Activated CD4-positive, alpha-beta T cell treated with anti-CD3 and anti-CD28 coated beads for 36 hours (primary cell): ENCODE measurements at places on chromosomes 5 and 9. TPM values are rescaled to one million over a fixed set of nuclear protein-coding genes. Genes with fewer than 3 reads are reported as not detected.

CYLC2 gene
- not detected for total RNA-seq

SPACA9 gene
- total RNA-seq: 2.7 TPM

TMEM171 gene
- not detected for total RNA-seq

PIP5K1B gene
- total RNA-seq: 1.6 TPM

MEGF10 gene
- not detected for total RNA-seq

DAB2IP gene
- 0.28 TPM for total RNA-seq

CSF1R gene
- total RNA-seq: 0.76 TPM

DNA sequence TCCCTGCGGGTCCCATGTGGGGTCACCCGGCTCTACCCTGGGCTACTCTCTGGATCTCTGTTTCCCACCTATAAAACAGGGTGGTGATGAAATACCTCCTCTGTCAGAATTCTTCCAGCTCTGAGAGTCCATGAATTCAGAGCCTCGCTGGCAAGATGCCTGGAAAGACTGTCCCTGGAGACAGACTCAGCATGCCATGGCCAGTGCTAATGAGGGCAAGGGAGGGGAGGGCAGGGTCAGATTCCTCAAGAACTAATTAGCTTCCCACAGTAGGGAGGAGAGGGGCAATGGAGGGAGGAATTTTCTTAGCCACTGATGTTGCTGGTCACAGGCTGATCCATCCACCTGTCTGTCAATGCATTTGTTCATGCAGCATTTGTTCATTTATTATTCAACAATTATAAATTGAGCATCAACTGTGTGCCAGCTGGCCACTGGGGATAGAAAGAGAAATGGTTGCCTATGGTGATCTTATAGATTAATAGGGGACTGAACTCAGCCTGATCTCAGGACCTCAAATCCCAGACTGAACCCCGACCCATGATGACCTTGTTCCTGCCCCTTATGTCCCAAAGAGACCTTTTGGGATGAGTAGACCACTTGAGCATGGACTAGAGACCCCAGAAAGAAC, 4.7 kb downstream of the SYNPO start:
- no peaks in the 10 kb centered on the region for H3K36me3 ChIP-seq
- DNase-seq: no peak
- H3K27ac ChIP-seq: no peak overlapping the region
- H3K27me3 ChIP-seq: no peaks in the 10 kb centered on the region
- H3K4me1 ChIP-seq: no peaks in the 10 kb centered on the region
- H3K4me3 ChIP-seq: no peak overlapping the region

- no peak overlapping the region for H3K27ac ChIP-seq
- no peak overlapping the region for H3K4me3 ChIP-seq
- peaks cover 23% of the 10 kb centered on the region for H3K4me1 ChIP-seq
- H3K27me3 ChIP-seq: peaks cover 6% of the 10 kb centered on the region
- peak; percentile 42 for DNase-seq
- H3K36me3 ChIP-seq: no peaks in the 10 kb centered on the region
Observed at GRCh38 chr9:131835151-131835910, 95.5 kb upstream of the RAPGEF1 start.

DNA sequence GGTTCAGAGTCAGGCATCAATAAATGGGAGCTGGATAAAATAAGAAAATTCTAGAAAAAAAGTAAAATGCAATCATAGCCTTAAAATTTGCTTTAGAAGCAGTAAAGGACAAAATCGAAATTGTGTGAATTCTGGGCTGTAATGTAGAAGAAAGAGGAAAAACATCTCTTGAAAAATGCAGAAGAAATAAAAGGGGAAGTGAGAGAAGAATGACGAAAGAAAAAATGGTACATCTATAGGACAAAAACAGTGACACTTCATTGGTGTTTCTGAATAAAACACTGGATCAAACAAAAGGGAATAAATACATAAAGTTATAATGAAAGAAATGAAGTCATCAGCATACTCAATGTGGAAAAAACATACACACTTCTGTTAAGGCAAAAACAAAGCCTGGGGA, 642.3 kb downstream of the ACTL7B start:
- no peaks in the 10 kb centered on the region for H3K4me1 ChIP-seq
- DNase-seq: no peak
- H3K4me3 ChIP-seq: no peak overlapping the region
- no peak overlapping the region for H3K27ac ChIP-seq
- no peaks in the 10 kb centered on the region for H3K27me3 ChIP-seq

DNA sequence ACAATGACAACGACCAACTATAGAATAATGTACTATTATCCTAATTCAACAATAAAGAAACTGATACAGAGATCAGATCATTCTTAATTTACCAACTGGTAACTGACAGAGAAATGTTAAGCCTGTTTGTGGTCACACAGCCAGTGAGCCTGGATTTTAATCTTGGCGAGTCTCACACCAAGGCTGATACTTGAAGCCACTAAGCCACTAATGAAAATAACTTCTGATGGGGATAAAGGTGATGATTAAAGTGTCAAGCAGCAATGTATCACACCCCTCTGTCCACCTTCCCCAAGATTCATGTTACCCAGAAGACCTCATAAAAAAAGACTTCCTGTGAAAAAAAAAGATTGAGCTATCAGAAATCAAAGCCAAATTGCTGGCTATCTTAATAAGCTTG, 350.5 kb downstream of the SPOCK1 start:
- DNase-seq: no peak
- no peaks in the 10 kb centered on the region for H3K36me3 ChIP-seq
- peaks cover 12% of the 10 kb centered on the region for H3K27me3 ChIP-seq
- H3K27ac ChIP-seq: no peak overlapping the region
- H3K4me3 ChIP-seq: no peak overlapping the region

GRCh38 chr5:44871401-44871800, 62.7 kb downstream of the MRPS30 start:
- H3K27ac ChIP-seq: no peak overlapping the region
- no peaks in the 10 kb centered on the region for H3K27me3 ChIP-seq
- H3K4me1 ChIP-seq: peaks cover 19% of the 10 kb centered on the region
- peaks cover 3% of the 10 kb centered on the region for H3K36me3 ChIP-seq
- no peak for DNase-seq
- no peak overlapping the region for H3K4me3 ChIP-seq

DNA sequence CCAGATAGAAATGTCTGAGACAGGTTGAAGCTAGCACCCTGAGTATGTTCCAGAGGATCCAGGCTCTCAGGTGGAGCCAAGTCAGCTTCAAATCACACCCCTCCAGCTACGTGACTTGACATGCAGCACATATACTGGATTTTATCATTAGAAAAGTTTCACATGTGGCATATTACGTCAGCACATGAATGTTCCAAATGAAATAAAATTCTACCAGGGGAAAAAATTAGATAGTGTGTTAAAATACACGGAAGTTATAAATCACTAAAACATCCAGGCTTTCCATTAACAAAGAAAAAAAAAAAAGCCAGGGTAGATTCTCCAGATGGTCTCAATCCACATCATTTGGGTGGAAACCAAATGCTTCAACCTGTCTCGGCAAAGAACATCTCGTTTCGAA, 251.6 kb downstream of the MPDZ start:
- H3K4me1 ChIP-seq: no peaks in the 10 kb centered on the region
- no peak overlapping the region for H3K4me3 ChIP-seq
- H3K36me3 ChIP-seq: no peaks in the 10 kb centered on the region

GRCh38 chr9:124414612-124415011, 630 bp downstream of the PSMB7 start:
- peaks cover 43% of the 10 kb centered on the region for H3K4me1 ChIP-seq
- peak overlapping the region; percentile 93 for H3K4me3 ChIP-seq
- no peak for DNase-seq
- peak overlapping the region; percentile 89 for H3K27ac ChIP-seq
- H3K27me3 ChIP-seq: no peaks in the 10 kb centered on the region
- peaks cover 40% of the 10 kb centered on the region for H3K36me3 ChIP-seq

DNA sequence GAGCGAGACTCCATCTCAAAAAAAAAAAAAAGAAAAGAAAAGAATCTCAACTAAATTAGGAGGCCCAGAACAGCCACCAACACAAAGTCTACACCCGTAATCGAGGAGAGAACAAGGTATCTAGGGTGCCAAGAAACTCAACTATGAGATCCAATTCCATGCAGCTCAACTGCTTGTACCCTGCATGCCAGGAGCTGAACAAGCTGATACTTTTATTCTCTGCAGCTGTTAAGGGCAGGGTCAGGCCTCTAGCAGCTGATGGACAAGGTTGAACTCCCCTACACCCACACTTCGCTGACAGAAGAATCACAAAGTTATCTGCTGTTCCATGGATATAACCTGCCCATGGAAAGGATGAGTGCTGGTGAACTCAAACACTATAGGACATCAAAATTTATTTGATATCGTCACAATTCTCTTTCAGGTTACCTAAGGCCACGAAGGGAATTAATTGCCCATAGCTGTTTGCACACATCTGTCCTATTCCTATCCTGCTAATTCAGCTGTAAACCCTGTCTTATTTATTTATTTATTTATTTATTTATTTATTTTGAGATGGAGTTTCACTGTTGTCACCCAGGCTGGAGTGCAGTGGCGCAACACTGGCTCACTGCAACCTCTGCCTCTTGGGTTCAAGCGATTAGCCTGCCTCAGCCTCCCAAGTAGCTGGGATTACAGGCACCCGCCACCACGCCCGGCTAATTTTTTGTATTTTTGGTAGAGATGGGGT, 20.7 kb downstream of the UBAP2 start:
- H3K4me3 ChIP-seq: no peak overlapping the region
- peaks cover 9% of the 10 kb centered on the region for H3K36me3 ChIP-seq
- H3K27ac ChIP-seq: no peak overlapping the region
- no peaks in the 10 kb centered on the region for H3K27me3 ChIP-seq
- DNase-seq: no peak

- no peaks in the 10 kb centered on the region for H3K36me3 ChIP-seq
- DNase-seq: no peak
- no peak overlapping the region for H3K4me3 ChIP-seq
- peaks cover 6% of the 10 kb centered on the region for H3K27me3 ChIP-seq
Observed at GRCh38 chr9:127132921-127133647, 10.6 kb upstream of the ANGPTL2 start.
